ENCODE measurements at places on chromosomes 5 and 9. TPM values are rescaled to one million over a fixed set of nuclear protein-coding genes. Genes with fewer than 3 reads are reported as not detected.

Gene ARHGEF39
- total RNA-seq = 0.94 TPM

Gene MFAP3
- 188 TPM for total RNA-seq

- no peak for DNase-seq
Observed at GRCh38 chr9:30591461-30591860, 1793.0 kb upstream of the ACO1 start.

DNA sequence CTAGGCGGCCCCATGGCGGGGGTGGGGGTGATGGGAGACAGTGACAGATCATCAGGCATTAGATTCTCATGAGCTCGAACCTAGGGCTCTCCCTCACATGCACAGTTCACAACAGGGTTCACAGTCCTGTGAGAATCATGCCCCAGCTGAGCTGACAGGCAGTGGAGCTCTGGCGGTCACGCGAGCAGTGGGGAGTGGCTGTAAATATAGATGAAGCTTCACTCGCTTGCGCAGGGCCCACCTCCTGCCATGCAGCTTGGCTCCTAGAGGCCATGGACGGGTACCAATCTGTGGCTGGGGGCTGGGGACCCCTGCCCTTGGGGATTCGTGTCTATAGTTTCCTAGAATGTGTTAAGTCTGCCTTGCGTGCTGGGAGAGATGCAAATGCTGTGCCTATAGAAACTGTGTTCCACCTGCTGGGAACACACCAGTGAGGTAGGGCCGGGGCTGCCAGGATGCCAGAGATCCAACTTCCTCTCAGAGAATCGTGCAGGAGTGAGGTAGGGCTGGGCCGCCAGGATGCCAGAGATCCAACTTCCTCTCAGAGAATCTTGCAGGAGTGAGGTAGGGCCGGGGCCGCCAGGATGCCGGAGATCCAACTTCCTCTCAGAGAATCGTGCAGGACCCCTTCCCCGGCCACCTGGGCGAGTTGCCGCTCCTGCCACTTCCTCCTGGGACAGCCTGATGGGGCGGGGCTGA is 14.1 kb upstream of the EXOC3 start:
- no peak for DNase-seq

- DNase-seq = no peak
Observed at GRCh38 chr9:36433386-36433785, 33.3 kb upstream of the RNF38 start.

GRCh38 chr5:67620424-67621397 is 424.1 kb upstream of the CD180 start:
- no peak for DNase-seq
